ENCODE measurements at places on chromosomes 5 and 9. TPM values are rescaled to one million over a fixed set of nuclear protein-coding genes. Genes with fewer than 3 reads are reported as not detected.

The SPINK6 gene
- not detected for total RNA-seq

The GRXCR2 gene
- not detected for total RNA-seq

The BASP1 gene
- total RNA-seq = 0.67 TPM

The CNTLN gene
- total RNA-seq = 2.0 TPM

The ARHGEF37 gene
- total RNA-seq = 29.3 TPM

The EFNA5 gene
- total RNA-seq = 5.2 TPM

The PTPN3 gene
- 8.8 TPM for total RNA-seq

The CDKN2B gene
- 9.3 TPM for total RNA-seq
